ENCODE measurements at places on chromosomes 4 and X.

DNA sequence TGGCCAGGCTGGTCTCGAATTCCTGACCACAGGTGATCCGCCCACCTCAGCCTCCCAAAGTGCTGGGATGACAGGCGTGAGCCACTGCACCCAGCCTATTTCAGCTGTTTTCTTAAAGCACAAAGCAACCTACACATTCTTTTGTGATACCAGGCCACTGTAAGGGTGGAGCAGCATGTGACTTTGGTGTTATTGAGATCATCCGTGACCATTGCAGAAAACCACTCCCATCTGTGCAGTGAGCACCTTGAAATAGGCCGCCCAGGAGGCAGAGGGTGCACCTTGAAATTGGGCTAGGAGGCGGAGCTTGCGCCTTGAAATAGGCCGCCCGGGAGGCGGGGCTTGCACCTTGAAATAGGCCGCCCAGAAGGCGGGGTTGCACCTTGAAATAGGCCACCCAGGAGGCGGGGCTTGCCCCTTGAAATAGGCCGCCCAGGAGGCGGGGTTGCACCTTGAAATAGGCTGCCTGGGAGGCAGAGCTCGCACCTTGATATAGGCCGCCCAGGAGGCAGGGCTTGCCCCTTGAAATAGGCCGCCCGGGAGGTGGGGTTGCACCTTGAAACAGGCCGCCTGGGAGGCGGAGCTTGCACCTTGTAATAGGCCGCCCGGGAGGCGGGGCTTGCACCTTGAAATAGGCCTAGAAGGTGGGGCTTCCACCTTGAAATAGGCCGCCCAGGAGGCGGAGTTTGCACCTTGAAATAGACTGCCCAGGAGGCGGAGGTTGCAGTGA, 9.0 kb upstream of the SLC25A6 start:
- DNase-seq: no peak

GRCh38 chr4:73945140-73945539, 36.7 kb downstream of the PF4 start:
- DNase-seq: no peak

DNA sequence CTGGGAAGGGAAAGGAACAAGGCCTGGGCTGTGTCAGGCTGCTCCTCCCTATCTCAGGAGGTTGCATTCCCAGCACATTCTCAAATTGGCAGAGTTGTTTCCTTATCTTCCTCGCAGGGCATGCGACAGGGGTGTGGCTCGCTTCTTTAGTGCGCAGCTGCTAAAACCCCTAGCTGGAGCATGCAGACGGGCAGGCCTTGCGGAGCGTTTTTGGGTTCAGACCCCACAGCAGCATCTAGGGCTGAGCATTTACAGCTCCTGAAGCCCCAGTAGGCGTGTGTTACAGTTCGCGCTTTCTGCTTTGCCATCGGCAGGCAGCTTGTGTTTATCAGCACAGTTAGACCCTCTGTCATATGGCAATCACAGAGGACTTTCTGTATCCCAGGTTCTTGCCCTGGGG, 392.4 kb downstream of the TECRL start:
- no peak for DNase-seq

GRCh38 chr4:104488151-104488550, 6.5 kb downstream of the CXXC4 start:
- DNase-seq: no peak

DNA sequence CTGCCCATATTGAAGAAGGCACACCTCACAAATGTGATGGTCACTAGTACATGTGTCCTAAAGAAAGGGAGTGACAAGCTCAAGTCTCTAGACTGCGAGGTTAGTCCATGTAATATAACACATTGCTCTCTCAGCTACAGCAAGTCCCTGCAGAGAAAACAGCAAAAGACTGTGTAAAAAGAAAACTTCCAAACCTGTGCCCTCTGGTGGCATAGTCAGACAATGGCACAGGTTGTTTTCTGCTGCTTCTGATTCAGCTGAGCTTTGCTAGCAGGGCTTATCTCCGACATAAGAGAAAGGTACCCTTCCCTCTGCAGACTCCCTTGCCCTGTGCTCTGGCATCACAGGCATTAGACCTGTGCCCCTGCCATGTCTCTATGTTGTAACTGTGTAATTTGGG, 1.4 kb upstream of the SERPINA7 start:
- DNase-seq: no peak

- peak; percentile 5 for DNase-seq
These were observed 350.9 kb downstream of the MID1IP1 start for GRCh38 chrX:39152106-39152649.

GRCh38 chr4:172099376-172099775, 286.2 kb downstream of the GALNTL6 start:
- no peak for DNase-seq

- DNase-seq: no peak
These were observed 42.0 kb upstream of the HUWE1 start for GRCh38 chrX:53728506-53728905.

- DNase-seq: no peak
These were observed 102.6 kb downstream of the RAPGEF2 start for GRCh38 chr4:159205466-159205865.

GRCh38 chr4:13627178-13627605, 333 bp downstream of the BOD1L1 start:
- DNase-seq: no peak

- no peak for DNase-seq
These were observed 190.9 kb upstream of the S100G start for GRCh38 chrX:16459008-16459407.

- no peak for DNase-seq
These were observed 137.4 kb downstream of the BMP15 start for GRCh38 chrX:51047950-51048349.

DNA sequence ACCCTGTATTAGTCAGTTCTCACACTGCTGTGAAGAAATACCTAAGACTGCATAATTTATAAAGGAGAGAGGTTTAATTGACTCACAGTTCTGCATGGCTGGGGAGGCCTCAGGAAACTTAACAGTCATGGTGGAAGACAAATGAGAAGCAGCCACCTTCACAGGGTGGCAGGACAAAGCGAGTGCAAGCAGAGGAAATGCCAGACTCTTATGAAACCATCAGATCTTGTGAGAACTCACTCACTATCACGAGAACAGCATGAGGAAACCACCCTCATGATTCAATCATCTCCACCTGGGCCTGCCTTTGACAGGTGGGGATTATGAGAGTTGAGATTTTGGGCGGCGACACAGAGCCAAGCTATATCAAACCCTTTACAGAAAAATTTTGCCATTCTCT, 722.4 kb downstream of the RAB28 start:
- DNase-seq: no peak

DNA sequence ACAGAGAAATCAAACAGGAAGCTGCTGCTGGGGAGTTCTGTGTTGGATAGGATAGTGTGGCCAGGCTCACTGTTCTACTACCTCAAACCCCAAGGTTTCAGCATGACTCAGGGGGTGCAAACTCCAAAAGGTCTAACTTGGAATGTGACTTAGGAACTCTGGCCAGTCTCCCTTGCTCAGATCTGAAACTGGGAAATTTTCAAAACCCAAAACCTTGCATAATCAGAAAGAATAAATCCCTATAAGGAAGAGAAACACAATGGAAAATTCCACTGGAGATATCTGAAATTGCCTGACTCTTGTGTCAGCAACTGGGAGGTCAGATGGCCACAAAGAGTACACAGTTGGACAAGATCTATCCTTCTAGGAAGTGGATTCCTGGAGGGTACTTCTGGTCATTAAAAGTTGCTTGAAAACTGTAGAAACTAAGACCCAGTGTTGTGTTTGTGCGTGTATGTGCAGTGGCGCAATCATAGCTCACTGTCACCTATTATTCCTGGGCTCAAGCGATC, 58.0 kb downstream of the PPEF2 start:
- DNase-seq: no peak

DNA sequence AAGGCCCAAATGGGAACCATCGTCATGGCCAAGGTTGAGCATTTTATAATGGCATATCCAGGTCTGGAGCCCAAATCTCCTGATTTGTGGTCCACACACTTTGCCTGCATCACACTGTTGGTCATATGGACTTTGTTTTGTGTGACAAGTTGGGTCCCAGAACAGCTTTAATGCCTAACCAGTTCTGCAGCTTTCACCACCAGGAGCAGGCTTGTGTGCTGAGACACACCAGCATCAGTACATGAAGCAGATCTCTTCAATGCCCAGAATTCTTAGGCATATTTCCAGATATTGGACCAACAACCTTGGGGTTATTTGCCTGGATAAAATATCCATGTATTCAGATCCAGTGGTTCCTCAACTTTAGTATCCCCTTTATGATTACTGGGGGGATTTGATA, 371.3 kb downstream of the FBXW7 start:
- DNase-seq: no peak

GRCh38 chr4:9949573-9949972, 71.7 kb downstream of the SLC2A9 start:
- no peak for DNase-seq

DNA sequence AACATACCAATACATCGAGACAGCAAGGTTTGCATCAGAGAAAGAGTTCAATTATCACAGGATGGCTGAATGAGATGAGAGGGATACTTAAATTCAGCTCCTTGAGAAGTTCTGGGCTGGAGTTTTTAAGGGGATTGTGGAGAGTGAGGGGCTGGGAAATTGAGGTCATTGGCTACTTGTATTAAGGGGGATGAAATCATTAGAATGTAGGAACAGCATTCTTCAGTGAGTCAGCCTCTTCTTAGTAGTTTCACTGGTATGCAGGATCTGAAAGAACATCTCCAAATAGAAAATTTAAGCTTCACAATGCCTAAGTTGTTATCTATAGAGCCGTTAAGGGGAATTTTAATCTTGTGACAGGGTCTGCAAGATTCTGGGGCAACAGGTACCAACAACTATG, 211.6 kb upstream of the TAPT1 start:
- DNase-seq: no peak

DNA sequence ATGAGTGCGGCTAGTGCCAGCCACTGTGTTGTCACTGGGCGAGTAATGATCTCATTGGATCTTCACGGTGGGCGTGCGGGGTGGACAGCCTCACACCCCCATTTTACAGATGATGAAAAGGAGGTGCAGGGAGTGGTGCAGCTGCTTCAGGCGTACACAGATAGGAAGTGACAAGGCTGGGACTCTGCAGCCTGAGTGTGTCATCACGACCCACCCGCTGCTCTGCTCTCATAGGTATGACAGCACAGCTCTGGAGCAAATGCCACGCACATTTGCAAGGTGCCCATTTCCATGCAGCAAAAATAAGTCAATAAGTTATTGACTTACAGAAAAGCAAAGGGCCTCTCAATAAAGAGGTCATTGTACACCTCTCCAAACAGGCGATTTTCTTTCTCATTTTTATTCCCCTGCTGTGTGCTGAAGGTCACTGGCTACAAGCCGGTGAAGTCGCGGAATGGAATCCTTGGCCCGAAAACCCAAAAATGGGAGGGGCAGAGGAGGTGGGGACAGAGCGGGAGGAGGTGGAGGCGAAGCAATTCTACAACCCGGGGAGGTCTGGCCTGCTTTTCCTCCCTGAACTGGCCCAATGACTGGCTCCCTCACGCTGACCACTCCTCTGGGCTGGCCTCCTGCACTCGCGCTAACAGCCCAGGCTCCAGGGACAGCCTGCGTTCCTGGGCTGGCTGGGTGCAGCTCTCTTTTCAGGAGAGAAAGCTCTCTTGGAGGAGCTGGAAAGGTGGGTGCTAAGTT, at the start of gene SOD3:
Gene SOD3, plus strand, starts transcription at position 658 of the 750 bp plus-strand sequence. CDS start 3,949 bp downstream, outside the sequence.
- no peak for DNase-seq

- DNase-seq: no peak
These were observed 87.5 kb downstream of the PPP3CA start for GRCh38 chr4:101259876-101260275.

DNA sequence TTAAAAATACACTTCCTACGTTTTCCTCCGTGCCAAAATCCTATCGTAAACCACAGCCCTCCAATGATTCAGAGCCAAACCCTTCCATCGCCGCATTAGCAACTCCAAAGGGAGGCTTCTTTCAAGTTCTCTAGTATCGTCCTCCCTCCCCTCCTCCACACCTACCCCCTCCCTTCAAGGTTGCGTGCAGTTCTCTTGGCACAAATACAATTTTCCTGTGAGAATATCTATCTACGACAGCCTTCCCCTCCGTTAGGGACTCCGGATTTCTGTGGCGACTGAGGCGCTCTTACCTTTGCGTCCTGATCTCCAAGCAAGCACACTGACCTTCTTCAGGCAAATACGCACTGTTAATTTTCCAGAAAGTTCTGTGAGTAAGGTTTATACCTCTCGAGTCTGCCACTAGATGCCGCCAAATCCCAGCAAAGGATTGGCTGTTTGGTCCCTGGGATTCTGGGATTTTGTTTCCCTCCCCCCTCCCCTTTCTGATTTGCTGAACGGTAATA, 1.2 kb upstream of the MORF4L2 start:
- peak; percentile 6 for DNase-seq

GRCh38 chr4:138562544-138562991, 320.4 kb upstream of the SLC7A11 start:
- DNase-seq: no peak

- no peak for DNase-seq
These were observed 30.4 kb upstream of the ABCG2 start for GRCh38 chr4:88188738-88189417.

- DNase-seq: no peak
These were observed 61.3 kb downstream of the SEPTIN11 start for GRCh38 chr4:77010841-77011354.

DNA sequence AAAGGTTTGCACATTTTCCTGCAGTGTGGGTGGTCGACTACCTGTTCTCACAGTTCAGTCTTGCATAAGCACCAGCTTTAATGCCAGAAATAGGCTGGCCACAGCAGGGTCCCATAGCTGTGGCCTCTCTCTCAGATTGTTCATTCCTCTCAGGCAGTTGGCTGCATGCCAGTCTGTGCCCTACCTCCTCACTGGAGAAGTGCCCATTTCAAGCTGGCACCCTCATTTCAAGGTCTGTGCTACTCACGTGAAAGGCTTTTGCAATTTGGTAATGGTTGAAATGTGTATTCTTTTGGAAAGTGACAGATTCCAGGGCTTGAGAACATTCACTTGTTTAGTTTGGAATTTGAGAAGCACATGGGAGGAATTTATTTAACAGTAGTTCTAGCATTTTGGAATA, 28.9 kb upstream of the MTMR1 start:
- DNase-seq: no peak

GRCh38 chrX:70087857-70088630, 25.8 kb downstream of the OTUD6A start:
- no peak for DNase-seq

GRCh38 chrX:73337366-73337765, 109.5 kb upstream of the CDX4 start:
- no peak for DNase-seq

DNA sequence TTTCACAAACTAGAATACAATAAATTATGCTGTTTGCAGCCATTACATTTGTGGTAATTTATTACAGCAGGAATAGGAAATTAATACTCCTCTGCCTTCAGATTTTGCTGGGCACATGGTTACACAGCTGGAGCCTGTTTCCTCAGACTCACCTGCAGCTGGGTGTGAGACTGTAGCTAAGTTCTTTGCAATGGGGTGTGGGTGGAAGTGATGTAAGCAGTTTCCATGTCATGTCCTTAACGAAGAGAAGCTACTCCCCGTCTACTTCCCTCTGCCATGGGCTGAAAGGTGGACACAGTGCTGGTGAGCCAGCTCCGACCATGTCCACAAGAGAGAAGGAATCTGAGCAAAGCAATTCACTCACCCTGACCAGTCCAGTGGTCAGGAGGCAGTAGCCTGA, 18.2 kb downstream of the SH3KBP1 start:
- DNase-seq: no peak

All from stimulated activated CD4-positive, alpha-beta T cell treated with anti-CD3 and anti-CD28 coated beads, Interleukin-1b, Interleukin-23, amount 100 ng/mL, for 1 hour (primary cell).